Glutamatergic neuron (in vitro differentiated cells): ENCODE measurements at places on chromosomes 1 and 21. TPM values are rescaled to one million over a fixed set of nuclear protein-coding genes. Genes with fewer than 3 reads are reported as not detected.

GRCh38 chr21:29236201-29236600, 62.5 kb upstream of the BACH1 start:
- H3K4me1 ChIP-seq, result no peaks in the 10 kb centered on the region
- no peaks in the 10 kb centered on the region for H3K27me3 ChIP-seq
- no peaks in the 10 kb centered on the region for H3K36me3 ChIP-seq
- no peak overlapping the region for H3K27ac ChIP-seq

GRCh38 chr21:38495242-38495641, 3.0 kb downstream of the ERG start:
- no peak overlapping the region for H3K4me3 ChIP-seq
- H3K27me3 ChIP-seq, result peaks cover 2% of the 10 kb centered on the region
- H3K27ac ChIP-seq, result no peak overlapping the region

DNA sequence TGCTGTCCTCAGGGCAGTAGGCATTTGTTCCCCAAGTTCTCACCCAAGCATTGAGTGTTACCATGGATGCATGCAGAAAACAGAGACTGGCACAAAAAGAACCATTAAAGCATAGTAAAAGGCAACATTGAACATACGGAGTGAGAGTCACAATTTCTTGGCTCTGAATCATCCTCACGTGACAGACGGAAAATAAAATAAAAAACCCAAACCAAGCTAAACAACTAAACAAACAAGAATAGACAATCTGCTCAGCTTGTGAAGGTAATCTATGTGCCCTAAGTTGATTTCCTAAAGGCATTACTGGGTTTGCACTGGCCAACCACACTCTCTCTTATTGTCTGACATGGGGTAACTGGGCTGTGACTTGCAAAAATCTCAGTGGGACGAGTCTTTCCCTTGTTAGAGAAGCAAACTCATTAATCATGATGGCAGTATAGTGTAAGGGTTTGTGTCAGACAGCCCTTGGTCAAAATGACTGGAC, 306.0 kb downstream of the ASTN1 start:
- H3K27ac ChIP-seq, result no peak overlapping the region
- H3K4me1 ChIP-seq, result peaks cover 10% of the 10 kb centered on the region
- peaks cover 4% of the 10 kb centered on the region for H3K27me3 ChIP-seq
- DNase-seq, result no peak

DNA sequence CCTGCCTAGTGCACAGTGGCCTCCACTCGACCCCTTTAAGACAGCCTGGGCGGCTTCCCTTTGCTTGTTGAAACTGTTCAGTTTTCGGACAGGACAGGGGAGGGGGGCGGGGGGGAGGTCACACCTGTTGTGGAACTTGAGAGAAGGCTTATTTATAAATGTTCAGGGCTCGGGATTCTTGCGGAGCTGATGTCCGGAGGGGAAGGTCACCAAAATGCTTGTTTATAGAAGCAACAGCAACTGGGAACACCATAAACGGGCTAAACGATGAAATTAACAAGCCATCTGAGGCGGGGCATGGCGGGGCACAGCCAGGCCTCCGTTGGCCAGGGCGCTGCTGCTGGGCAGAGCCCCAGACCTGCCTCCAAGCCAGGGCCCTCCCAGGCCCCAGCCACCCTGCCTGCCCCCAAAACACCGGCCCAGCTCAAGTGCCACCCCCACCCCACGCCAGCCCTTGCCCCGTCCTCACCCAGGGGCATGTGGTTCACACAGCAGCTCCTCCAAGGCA, 59.8 kb upstream of the CASZ1 start:
- H3K4me1 ChIP-seq, result peaks cover 5% of the 10 kb centered on the region
- no peak for DNase-seq
- H3K27ac ChIP-seq, result no peak overlapping the region
- no peak overlapping the region for H3K4me3 ChIP-seq
- H3K27me3 ChIP-seq, result peaks cover 2% of the 10 kb centered on the region

DNA sequence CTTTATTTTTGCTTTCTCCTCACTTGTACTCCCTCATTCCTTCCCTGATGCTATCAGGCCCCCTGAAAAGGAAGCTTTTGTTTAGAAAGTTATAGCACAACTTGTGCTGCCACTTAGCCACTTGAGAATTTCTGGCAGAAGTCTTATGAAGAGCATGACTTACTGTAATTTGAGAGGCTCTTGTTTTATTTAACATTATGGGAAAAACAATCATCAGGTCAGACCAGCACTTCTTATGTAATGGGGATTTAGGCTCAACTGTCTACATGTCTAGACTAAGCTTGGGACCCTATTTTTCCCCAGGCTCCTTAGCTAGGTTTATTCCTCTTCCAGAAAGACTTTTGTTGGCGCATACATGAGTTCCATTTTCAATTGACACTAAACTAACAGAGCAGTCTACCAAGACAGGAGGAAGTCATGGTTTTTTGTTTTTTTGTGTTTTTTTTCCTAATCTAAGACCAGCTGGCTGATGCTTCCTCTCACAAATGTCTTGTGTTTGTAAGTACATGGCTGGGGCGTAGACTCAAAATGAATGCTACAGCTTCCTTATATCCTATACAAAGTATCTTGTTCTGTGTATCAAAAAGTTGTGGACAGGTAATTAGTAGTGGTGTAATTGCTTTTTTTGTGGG, 31.5 kb downstream of the TNFSF4 start:
- no peaks in the 10 kb centered on the region for H3K4me1 ChIP-seq
- H3K27ac ChIP-seq, result no peak overlapping the region
- H3K36me3 ChIP-seq, result peaks cover 6% of the 10 kb centered on the region
- peaks cover 1% of the 10 kb centered on the region for H3K27me3 ChIP-seq

- peaks cover 16% of the 10 kb centered on the region for H3K4me1 ChIP-seq
- no peak for DNase-seq
- no peaks in the 10 kb centered on the region for H3K27me3 ChIP-seq
- no peak overlapping the region for H3K27ac ChIP-seq
- H3K36me3 ChIP-seq, result no peaks in the 10 kb centered on the region
These were observed 530.5 kb downstream of the KIF26B start for GRCh38 chr1:245685111-245685810.

DNA sequence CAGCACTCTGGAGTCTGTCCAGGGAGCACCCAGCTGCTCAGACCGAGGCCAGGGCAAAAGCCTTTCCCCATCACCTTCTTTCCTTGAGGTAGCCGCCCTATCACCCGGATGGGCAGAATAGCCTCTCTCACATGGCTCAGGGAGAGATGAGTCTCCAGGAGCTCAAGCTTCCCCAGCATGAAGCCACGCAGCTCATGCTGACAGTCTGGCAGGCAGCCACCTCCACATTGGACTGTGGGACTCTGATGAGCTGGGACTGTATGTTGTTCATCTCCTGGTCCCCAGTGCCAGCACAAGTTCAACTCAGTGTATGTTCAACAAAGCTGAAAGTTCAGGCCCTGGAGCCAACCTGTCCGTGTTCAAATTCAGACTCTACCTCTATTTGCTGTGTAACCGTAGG, 75.2 kb upstream of the ZC3H12A start:
- no peak for DNase-seq
- H3K27ac ChIP-seq, result no peak overlapping the region
- H3K4me1 ChIP-seq, result peaks cover 23% of the 10 kb centered on the region
- H3K4me3 ChIP-seq, result no peak overlapping the region
- peaks cover 12% of the 10 kb centered on the region for H3K27me3 ChIP-seq

GRCh38 chr1:197987294-197987693, 70.1 kb downstream of the LHX9 start:
- no peaks in the 10 kb centered on the region for H3K27me3 ChIP-seq
- no peaks in the 10 kb centered on the region for H3K36me3 ChIP-seq
- H3K4me3 ChIP-seq, result no peak overlapping the region
- H3K27ac ChIP-seq, result no peak overlapping the region
- no peaks in the 10 kb centered on the region for H3K4me1 ChIP-seq
- no peak for DNase-seq

DNA sequence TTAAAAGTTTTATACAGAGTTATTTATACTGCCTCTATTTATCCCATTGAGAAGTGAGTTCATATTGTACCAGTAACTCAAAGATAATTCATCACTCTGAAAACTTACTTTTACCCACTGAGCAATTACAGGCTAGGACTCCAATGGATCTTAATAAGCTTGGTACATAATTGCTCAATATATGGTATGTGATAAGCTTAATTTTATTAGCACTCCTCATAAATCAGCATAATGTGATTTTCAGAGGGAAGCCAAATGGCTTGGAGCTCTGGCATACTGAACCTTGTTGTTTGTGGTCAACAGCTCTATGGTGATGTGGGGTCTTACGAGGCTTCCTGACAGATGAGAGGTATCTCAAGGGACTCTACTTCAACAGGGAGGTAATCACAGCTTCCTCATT, 26.3 kb downstream of the ADAM30 start:
- H3K27me3 ChIP-seq, result no peaks in the 10 kb centered on the region
- H3K36me3 ChIP-seq, result peaks cover 4% of the 10 kb centered on the region
- no peak overlapping the region for H3K4me3 ChIP-seq
- DNase-seq, result no peak
- H3K27ac ChIP-seq, result no peak overlapping the region

GRCh38 chr1:53388963-53389362, 61.1 kb upstream of the LRP8 start:
- peaks cover 4% of the 10 kb centered on the region for H3K36me3 ChIP-seq
- no peak overlapping the region for H3K27ac ChIP-seq

DNA sequence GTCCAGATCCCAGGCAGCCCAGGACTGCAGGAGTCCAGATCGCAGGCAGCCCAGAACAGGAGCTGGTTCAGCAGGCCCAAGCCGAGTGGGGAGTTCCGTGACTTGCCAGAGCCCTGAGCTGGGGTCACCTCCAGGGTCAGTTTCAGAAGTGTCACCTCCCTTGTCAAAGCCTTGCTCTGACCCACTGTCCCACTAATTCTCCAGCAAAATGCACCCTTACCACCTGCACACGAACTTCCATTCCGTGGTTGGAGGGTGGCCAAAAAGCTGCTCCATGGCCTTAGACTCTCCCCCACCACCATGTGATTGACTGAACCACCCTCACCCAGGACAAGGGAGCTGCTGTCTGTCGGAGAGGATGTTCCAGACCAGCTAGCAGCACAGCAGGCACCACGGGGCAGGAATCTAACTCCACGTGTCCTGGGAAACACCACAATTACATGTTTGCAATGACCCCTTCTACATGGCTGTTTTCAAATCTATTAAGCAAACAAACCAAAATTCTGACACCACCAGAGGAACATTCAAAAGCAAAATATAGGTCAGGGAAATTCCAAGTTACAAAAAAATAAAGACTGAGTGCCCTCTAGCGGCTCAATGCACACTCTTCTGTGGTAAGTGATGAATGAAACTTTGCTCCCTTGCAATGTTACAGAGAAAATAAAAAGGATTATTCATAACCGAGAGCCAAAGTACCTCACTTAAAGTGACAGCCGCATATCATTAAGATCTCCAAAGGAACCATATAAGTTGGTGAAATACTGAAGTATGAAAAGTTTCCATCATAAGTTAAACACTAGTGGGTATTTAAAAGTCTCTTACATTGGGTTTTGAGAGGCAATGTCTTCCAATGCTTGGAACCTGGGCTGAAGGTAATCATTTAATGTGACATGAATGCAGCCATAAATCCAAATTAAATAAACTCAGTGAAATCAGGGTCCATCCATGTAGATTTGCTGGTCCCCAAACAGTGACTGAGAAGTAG, 76.3 kb downstream of the NPHP4 start:
- peak overlapping the region; percentile 45 for H3K27ac ChIP-seq
- H3K36me3 ChIP-seq, result peaks cover 5% of the 10 kb centered on the region
- no peak overlapping the region for H3K4me3 ChIP-seq

- no peak for DNase-seq
- no peaks in the 10 kb centered on the region for H3K27me3 ChIP-seq
- no peak overlapping the region for H3K27ac ChIP-seq
- H3K4me1 ChIP-seq, result no peaks in the 10 kb centered on the region
- peaks cover 15% of the 10 kb centered on the region for H3K36me3 ChIP-seq
- H3K4me3 ChIP-seq, result no peak overlapping the region
These were observed 177.7 kb downstream of the URB2 start for GRCh38 chr1:229803626-229804217.

- no peaks in the 10 kb centered on the region for H3K4me1 ChIP-seq
- DNase-seq, result no peak
- no peaks in the 10 kb centered on the region for H3K27me3 ChIP-seq
- no peak overlapping the region for H3K4me3 ChIP-seq
These were observed 119.1 kb upstream of the DMRTA2 start for GRCh38 chr1:50542362-50542761.

DNA sequence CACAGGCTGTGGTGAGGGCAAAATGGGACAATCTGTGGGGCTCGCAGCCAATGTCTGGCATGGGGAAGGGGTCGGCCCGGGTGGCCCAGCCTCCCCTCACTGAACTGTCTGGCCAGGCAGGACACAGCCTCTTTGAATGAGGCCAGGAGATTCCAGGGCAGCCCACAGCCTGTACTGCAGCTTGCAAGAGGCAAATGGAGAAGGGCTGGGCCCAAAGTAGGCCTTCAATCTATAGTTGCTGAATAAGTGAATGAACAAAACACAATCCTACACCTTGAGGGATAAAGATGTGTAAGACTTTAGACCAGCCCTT, 23.2 kb downstream of the SLC27A3 start:
- H3K4me3 ChIP-seq, result peak overlapping the region; percentile 46
- H3K36me3 ChIP-seq, result no peaks in the 10 kb centered on the region
- H3K27ac ChIP-seq, result peak overlapping the region; percentile 34
- H3K27me3 ChIP-seq, result peaks cover 24% of the 10 kb centered on the region

DNA sequence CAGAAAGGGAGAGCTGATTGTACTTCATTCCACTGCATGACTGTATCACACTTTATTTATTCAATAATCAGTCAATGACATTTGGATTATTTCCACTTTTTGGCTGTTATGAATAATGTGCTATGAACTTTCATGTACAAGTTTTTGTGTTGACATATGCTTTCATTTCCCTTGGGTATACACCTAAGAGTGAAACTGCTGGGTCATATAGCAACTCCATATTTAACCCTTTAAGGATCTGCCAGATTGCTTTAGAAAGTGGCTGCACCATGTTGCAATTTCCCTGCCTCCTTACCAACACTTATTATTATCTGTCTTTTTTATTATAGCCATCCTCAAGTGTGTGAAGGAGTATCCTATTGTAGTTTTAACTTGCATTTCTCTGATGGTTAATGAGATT, 108.8 kb upstream of the KCNK1 start:
- H3K36me3 ChIP-seq, result no peaks in the 10 kb centered on the region
- no peak overlapping the region for H3K4me3 ChIP-seq
- H3K27ac ChIP-seq, result no peak overlapping the region
- peaks cover 3% of the 10 kb centered on the region for H3K4me1 ChIP-seq

Gene ANGPTL3
- not detected for total RNA-seq

Gene SPOCD1
- total RNA-seq, result 0.74 TPM

Gene HES3
- 0.66 TPM for total RNA-seq

Gene ITLN2
- total RNA-seq, result not detected

Gene LMX1A
- not detected for total RNA-seq
